ENCODE measurements at places on chromosomes 12 and 14.
A peak's percentile ranks its signal among the peaks of the same experiment; 100 is the strongest.

GRCh38 chr12:2586156-2587038 lies 208.4 kb upstream of the FKBP4 start:
- DNase-seq = no peak

- DNase-seq = peak; percentile 31
Measured at GRCh38 chr14:24310646-24311604, at the start of gene LTB4R. TSS of gene LTB4R (plus strand) at chr14:24311502. CDS start at chr14:24315652, 4,150 bp downstream.

GRCh38 chr14:90496379-90496778 lies 99.5 kb downstream of the CALM1 start:
- DNase-seq = no peak

DNA sequence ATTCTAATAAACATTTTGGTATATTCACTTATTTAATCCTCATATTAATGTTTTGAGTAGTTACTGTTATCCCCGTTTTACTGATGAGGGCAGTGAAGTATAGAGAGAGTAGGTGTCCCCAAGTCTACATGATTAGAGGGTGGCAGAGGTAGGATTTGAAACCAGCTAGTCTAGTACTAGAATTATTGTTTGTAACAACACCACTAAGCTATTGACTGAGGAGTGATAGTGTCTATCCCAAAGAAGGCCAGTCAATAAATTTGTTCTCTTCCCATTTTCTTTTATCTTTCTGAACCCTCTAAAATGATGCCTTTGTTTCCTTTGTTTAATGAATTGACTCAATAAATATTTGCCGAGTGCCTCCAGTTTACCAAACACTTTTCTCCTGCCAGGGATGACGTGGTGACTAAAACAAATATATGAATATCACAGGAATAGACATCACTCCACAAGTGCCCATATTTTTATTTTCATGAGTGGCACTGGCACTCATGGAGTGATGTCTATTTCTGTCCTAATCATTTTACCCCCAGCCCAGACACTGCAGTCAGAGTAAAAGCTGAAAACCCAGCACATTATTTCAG lies 247.5 kb downstream of the SLC16A7 start:
- no peak for DNase-seq

GRCh38 chr14:55851961-55852360 lies 266.2 kb upstream of the PELI2 start:
- DNase-seq = no peak

- DNase-seq = no peak
Measured at GRCh38 chr12:72829838-72830237, 557.7 kb downstream of the TRHDE start.

DNA sequence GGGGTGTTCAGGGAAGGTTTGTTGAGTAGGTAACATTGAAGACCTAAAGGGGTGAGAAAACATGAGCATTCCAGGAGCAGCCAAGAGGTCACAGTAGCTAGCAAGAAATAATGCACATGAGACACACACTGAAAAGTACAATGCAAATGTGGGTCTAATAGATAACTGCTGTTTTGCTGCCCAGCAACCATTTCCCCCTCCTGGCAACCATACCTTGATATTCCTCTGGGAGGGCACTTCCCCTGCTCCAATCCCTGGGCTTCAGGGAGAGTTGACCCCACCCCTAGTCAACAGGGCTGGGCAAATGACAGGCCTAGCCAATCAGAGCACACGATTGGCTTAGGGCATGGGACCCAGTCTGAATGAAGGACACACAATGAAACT lies 8.5 kb upstream of the ACTN1 start:
- no peak for DNase-seq

GRCh38 chr12:53653595-53653994 lies 22.3 kb downstream of the ATP5MC2 start:
- DNase-seq = no peak

GRCh38 chr14:61535032-61535431 lies 160.3 kb upstream of the HIF1A start:
- no peak for DNase-seq

DNA sequence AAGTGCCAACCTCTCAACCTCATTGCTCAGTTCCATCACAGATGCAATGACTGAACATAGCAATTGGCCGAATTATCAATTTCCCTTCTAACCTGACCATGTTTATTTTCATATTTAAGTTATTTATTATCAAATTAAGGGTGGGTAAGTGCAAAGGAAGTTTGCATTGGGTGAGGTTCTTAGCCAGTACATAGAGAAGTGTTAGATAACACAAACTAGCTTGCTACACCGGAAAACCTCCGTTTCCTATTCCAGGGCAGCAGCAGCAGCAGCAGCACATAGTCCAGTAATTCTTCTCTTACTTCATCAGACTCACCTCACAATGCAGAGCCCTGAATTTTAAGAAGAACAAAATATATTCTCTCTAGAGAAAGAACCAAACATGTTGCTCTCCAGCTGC lies 200.5 kb upstream of the OR4E1 start:
- DNase-seq = no peak

DNA sequence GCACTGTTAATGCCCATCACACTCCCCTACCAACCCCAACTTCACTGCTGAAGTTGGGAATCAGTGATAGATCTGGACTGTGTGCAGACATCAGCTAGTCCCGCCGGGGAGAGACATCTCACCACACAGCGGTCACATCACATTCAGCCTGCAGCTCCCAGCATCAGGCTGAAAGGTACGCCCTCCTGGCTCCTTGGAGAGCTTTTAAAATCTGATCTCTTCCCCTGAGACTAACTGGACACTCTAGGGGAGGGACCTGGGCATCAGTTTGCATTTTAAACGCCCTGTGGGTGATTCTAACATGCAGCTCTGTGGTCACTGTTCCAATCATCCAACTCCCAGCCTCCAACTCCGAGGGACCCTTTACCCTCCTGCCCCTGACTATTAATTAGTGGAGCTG lies 58.4 kb downstream of the CCDC85C start:
- DNase-seq = no peak

DNA sequence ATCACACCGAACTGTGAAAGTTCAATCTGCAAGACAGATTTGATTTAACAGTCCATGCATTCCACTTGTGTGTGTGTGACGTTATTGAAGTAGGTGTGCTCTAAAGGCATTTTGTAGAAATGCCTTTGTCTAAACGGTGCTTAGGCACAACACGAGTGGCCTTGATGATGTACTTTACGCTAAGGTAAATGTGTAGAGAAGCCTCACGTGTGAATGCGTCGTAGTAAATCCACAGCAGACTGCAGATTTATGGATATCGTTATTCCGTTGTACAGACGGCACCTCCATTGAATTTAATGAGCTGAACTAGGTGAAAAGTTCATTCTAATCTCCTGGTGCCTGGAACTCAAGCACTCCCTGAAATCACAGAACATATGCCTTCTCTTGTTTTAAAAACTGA lies 202.8 kb upstream of the STXBP6 start:
- no peak for DNase-seq

DNA sequence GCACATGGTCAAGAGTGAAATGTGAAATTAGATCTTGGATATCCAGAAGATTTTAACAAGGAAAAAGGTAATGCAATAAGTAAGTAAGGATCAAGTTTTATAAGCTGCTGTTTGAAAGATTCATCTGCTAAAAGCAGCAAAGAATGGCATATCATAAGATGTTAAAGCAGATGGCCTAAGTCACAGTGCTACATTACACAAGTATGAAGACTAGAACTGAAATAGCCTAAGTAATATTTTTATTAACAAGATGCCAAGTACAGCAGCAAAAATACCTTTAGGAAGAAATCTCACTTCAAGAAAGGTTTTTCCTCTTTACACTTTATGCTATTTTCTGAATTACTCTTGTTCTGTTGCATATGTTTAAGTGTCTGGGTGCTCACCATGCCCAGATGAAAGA lies 414.1 kb downstream of the MDGA2 start:
- DNase-seq = no peak

DNA sequence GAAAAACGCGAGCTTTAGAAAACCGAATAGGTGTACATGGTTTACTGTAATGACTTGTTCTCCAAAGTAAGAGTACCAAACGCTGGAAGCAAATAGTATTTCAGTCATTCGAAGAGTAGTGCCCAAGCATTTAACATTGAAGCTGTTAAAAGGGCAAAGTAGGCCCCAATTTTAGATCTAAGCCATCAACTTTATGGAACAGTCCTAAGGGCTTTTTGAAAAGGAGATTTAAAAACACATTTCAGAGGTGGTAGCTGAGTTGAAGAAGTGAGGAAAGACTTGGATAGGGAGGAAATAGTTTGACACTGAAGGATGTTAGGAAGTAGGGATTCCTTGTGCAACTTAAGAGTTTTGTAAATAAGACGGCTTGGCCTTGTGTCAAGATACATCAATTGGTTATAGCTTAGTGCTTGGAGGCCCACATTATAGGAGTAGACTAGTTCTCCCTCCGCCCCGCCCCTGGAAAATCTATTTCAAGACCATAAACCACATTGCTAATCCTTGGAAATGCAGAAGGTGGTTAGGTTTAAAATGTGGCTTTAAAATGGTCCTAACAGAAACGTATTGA lies 783 bp upstream of the TUBA1B start:
- DNase-seq = no peak

- DNase-seq = no peak
Measured at GRCh38 chr12:13052421-13052820, 8.2 kb downstream of the FAM234B start.

GRCh38 chr12:1993871-1994371 lies 10.3 kb downstream of the DCP1B start:
- no peak for DNase-seq

- DNase-seq = no peak
Measured at GRCh38 chr14:64464651-64465050, 648 bp upstream of the AKAP5 start.

DNA sequence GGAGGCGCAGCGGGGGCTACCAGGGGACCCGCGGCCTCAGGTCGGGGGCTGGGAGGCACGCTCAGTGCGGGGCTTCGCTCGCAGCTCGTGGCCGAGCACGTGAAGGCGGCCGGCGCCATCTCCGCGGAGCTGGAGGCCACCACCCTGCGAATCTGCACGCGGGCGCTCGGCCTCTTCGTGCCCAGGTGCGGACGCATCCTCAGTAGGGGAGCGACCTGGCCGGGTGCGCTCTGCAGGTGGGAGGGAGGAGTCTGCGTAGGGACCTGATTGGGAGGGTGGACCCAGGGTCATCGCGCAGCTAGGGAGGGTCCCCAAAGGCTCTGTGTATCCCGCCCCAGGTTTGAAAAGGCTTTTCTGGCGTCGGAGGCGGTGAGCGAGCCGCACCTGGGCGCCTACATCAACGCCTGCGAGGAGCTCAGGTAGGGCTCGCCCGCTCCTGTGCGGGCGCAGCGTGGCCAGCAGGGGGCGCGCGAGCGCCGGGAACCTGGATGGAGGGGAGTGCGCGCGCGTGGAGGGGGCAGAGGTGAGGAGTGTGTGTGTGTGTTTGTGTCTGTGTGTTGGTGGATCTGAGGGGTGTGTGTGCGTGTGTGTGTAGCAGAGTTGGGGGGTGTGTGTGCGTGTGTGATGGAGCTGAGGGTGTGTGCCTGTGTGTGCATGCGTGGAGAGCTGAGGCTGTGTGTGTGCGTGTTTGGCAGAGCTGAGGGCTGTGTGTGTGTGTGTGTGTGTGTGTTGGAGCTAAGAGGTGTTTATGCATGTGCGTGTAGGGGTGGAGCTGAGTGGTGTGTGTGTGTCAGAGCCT lies 10.3 kb downstream of the EXOC3L4 start:
- DNase-seq = peak; percentile 67

DNA sequence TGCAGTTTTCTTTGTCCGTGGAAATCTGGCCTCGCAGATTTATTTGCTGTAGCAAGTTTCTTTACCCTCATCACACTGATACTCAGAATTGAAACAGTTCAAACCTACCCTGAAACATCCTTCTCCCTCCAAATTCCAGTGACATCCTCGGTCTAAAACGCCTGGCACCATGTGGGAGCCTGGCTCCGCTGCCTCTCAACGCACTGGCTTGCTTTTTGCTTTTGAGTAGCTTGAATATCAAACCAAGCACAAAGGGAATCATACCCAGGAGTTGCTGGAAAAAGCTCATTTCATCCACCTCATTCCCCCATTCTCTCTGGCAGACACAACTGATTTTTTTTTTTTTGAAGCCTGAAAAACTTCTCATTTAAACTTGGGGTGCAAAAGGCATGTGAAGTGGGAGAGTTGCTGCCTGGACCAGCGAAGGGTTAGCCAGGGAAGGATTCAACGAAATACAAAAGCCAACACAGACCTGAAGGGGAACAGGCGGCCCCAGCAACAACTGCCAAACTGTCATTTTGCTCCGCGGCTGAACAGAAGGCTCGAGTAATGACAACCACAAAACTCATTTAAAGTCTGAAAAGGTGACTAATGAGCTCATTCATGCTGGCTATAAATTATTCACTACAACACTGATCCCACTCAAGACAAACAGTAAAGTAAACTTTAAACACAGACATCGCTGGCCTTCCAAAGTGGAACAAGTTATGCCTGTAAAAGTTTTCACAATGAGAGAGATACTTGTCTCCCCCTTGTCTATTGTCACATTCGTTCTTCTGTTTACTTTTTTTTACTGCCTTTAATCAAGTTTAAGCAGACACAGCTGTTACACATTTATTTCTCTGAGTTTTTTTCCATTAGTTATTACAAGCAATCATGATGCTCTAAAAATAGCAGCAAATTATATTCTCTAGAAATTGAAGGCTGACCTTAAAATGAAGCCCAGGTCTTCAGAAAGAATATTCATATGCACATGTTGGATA lies 12.5 kb upstream of the FOXN3 start:
- no peak for DNase-seq

DNA sequence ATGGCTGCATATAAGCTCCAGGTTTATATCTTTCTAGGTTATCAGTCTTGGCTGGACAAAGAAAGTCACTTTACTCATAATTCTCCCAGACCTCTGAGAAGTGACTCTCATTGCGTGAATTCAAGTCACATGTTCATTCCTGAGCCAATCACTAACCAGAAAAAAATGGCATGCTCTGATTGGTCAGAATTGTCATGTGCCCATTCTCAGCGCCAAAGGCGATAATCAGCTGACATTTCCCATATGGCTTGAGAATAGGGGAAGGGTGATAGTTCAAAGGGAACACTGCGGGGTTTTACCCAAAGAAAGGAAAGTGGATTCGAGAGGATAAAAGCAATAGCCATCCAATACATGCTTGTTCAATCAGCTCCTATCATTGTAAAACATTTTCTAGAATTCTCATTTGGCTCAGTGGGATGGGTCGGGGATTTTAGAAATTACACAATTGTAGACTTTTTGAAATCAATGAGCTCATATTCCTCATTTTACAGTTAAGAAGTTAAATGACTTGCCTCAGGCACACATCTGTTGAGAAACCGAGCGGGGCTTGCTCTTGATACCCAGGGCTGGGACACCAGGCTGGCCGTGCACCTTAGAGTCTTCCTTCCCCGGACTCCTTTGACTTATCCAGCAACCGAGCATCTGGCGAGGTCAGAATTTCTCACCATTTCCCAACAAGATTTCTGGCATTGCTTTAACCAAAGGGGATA lies 454.0 kb upstream of the TBX3 start:
- DNase-seq = no peak
